ENCODE measurements at places on chromosomes 11 and 22. TPM values are rescaled to one million over a fixed set of nuclear protein-coding genes. Genes with fewer than 3 reads are reported as not detected.

- DNase-seq = no peak
- no peak overlapping the region for H3K4me3 ChIP-seq
These were observed 30.7 kb upstream of the MUC5AC start for GRCh38 chr11:1126935-1127663.

DNA sequence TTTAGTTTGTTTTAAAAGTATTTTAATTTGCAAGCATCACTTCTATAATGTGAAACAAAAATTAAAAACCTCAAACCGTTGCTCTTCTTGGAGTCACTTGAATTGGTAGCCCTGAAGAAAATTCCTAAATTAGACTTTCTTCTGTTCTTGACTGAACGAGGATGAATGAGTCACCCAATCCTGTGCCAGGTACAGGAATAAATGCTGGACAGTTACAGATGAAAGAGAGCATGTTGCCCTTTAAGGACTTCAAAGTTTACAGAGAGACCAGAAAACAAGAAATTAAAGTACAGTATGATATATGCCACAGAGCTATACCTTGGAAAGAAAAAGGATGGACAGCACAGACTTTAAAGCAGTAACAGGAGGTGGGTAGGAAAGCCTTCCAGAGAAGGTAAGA, 41.3 kb upstream of the CXCR5 start:
- no peak overlapping the region for H3K27ac ChIP-seq
- no peaks in the 10 kb centered on the region for H3K4me1 ChIP-seq
- DNase-seq = no peak
- no peaks in the 10 kb centered on the region for H3K36me3 ChIP-seq
- H3K4me3 ChIP-seq = no peak overlapping the region

DNA sequence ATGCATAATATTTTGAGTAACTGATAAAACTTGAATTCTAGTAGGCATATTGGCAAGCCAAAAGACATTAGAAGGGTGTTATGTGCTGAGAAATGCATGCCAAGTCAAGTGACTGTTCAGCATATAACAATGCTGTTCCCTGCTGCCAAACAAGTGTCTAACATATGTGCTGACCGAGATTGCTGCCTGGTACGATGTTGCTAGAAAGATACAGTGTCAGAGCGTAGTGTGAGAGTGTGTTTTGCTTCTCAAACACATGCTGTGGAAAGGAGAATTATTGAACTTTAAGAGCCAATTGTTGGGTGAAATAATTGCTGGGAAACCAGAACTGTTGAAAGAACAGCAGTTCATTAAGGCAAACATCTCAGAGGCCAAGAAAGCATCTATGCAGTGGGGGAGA, 71.3 kb upstream of the GRIA4 start:
- no peaks in the 10 kb centered on the region for H3K27me3 ChIP-seq
- H3K4me1 ChIP-seq = no peaks in the 10 kb centered on the region
- H3K27ac ChIP-seq = no peak overlapping the region
- DNase-seq = no peak
- no peaks in the 10 kb centered on the region for H3K36me3 ChIP-seq
- H3K4me3 ChIP-seq = no peak overlapping the region

DNA sequence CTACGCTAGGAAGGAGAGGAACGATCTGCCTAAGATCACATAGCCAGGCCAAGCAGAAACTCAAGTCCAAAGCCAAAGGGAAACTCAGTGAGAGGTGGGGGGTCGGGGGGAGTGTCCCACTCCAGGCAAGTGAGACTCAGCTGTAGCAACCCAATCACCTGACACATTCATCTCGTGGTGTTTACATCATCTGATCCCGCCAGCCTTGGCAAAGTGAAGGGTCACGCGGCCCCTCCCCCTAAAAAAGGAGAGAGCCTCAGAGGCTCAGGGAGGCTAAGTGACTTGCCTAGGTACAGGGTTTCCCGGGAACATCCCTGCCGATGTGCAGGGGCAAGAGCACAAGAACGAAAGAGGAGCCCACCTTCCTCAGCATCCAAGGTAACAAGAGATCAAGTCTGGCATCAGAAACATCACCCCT, 21.5 kb downstream of the MYH9 start:
- H3K27ac ChIP-seq = peak overlapping the region; percentile 96
- no peak for DNase-seq
- H3K4me1 ChIP-seq = peaks cover 74% of the 10 kb centered on the region
- no peak overlapping the region for H3K4me3 ChIP-seq
- H3K27me3 ChIP-seq = no peaks in the 10 kb centered on the region

DNA sequence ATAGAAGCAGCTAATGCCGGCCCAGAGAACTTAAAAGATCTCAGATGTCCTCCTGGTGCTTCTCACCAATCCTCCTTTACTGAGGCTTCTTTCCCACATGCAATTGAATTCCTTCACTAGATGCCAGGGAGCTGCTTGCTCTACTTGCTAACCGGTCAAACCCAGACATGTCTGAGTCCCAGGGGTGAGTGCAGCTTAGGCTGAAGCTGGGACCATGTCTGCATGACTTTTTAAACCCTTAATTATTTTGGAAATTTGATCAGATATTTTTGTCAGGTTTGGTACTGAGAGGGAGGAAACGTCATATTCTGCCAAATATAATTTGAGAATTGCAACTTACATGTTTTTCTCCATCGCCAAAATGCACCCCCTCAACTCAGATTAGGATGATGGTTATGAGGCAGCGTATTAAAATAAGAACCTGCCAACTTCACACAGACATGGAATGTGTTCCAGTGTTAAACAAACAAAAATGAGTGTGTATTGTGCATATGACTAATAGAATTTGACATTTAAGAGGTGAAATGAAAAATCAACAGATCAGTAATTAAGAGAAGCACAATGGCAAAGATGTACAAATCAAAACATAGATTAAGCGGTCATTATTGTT, 529.5 kb downstream of the ETS1 start:
- DNase-seq = no peak
- no peaks in the 10 kb centered on the region for H3K27me3 ChIP-seq
- no peak overlapping the region for H3K4me3 ChIP-seq
- H3K27ac ChIP-seq = no peak overlapping the region
- H3K36me3 ChIP-seq = no peaks in the 10 kb centered on the region
- H3K4me1 ChIP-seq = peaks cover 33% of the 10 kb centered on the region

DNA sequence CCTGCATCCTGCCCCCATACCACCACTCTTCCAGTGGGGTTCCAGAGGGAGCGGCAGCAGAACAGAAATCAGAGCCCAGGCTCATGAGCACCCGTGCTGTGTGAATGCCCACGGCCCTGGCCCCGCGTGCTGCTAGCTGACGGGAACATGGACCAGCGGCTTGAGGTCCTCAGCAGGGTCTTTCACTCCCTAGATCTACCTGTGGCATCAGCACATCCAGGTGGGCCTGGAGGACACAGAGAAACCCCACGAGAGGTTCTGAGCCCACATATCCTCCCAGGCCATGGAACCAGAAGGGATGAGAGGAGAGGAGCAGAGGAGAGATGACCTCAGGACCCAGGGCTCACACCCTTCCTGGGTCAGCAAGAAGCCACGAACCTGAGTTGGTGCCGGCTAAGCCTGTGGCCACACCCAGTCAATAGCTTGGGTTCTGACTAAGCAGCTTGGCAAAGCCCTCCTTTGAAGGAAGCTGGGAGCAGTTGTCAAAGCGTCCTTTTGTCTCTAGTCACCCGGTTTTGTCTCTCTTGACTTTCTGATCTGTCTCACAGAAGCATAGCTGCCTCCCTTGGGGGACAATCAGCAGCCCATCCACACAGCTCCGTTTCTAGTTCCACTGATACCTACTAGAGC, 89.3 kb upstream of the LMO1 start:
- H3K27me3 ChIP-seq = no peaks in the 10 kb centered on the region
- H3K4me1 ChIP-seq = no peaks in the 10 kb centered on the region
- H3K36me3 ChIP-seq = no peaks in the 10 kb centered on the region
- no peak overlapping the region for H3K27ac ChIP-seq
- no peak for DNase-seq
- no peak overlapping the region for H3K4me3 ChIP-seq

DNA sequence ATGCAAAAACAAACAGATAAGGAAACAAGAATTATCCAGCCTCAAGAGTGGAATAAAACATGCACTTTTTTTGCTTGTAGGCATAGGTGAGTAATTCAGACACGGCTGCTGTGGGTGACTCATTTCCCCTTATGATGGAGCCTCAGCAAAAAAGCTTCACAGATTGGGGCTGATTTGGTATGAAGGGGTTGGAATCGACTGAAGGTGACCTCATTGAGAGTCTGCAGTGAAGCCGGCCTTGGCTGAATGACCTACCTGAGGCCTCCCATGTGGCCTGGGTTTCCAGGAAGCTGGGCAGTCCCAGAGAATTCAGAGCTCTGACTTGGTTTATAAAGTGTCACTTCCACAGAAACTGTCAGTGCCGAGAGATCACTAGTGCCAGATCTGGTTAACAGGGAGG, 34.2 kb upstream of the VPREB1 start:
- H3K27me3 ChIP-seq = no peaks in the 10 kb centered on the region
- peaks cover 4% of the 10 kb centered on the region for H3K4me1 ChIP-seq
- peak overlapping the region; percentile 3 for H3K27ac ChIP-seq

- H3K27ac ChIP-seq = no peak overlapping the region
- H3K4me3 ChIP-seq = no peak overlapping the region
- H3K27me3 ChIP-seq = no peaks in the 10 kb centered on the region
- no peak for DNase-seq
These were observed 130.3 kb upstream of the TBCEL start for GRCh38 chr11:120893440-120894201.

DNA sequence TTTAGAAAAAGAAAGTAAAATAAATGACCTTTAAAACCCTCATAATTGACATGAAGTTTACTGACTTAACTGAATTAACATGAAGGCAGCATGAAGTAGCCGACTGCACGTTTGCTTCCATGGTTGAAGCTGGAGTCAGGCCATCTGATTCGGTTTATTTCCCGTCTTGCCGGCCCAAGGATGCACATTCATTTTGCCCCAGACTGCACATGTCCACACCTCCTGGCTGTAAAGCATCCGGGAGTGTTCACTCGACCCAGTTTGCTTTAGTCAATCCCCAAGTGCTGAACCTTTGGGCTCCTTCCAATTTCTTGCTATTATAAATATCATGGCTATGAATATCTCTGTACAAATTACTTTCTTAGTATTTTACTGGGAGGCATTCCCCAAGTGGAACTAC, 17.7 kb upstream of the TUB start:
- no peak for DNase-seq
- H3K4me1 ChIP-seq = no peaks in the 10 kb centered on the region
- no peaks in the 10 kb centered on the region for H3K36me3 ChIP-seq

DNA sequence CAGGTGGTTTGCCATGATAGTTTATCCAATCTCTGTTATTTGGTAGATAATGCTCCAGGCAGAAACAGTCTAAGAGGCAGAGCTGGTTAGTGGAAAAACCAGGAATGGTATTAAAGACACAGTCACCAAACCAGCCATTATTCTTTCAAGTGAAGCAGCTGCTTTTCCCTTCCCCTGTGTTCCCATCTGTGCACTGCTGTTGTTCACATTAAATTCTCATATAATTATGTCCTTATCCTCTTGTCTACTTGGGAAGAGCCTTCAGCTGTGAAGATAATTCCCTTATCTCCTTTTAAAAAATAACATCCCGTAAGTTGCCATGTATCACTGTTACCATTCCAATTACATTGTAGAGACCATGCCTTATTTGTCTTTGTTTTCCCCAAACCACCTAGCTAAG, 5.2 kb upstream of the TBCEL start:
- H3K27ac ChIP-seq = no peak overlapping the region
- H3K36me3 ChIP-seq = no peaks in the 10 kb centered on the region
- no peaks in the 10 kb centered on the region for H3K27me3 ChIP-seq
- H3K4me1 ChIP-seq = no peaks in the 10 kb centered on the region

- DNase-seq = no peak
- no peak overlapping the region for H3K27ac ChIP-seq
- no peaks in the 10 kb centered on the region for H3K4me1 ChIP-seq
- no peaks in the 10 kb centered on the region for H3K27me3 ChIP-seq
- no peaks in the 10 kb centered on the region for H3K36me3 ChIP-seq
These were observed 303.4 kb downstream of the SHANK2 start for GRCh38 chr11:70948855-70949531.

DNA sequence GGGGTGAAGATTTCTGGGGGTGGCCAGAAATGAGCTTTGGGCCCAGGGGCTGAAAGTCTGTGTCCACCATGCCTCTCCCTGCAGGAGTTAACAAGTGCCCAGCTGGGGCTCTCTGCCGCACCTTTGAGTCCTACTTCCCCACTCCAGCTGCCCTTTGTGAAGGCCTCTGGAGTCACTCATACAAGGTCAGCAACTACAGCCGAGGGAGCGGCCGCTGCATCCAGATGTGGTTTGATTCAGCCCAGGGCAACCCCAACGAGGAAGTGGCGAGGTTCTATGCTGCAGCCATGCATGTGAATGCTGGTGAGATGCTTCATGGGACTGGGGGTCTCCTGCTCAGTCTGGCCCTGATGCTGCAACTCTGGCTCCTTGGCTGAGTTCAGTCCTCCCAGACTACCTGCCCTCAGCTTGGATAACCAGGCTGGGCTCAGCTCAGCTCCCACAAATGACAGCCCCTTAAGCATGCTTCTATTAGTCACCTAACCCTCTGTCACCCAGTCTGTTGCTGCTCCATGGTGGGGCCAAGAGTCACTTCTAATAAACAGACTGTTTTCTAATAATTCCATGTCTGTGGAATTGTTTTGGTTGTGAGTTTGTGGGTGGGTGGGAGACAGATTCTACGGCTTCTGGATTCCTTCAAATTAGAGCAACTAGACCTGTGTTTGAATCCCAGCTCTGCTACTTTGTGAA, 3.0 kb upstream of the INPPL1 start:
- H3K4me3 ChIP-seq = no peak overlapping the region
- H3K36me3 ChIP-seq = no peaks in the 10 kb centered on the region
- H3K4me1 ChIP-seq = peaks cover 5% of the 10 kb centered on the region
- H3K27ac ChIP-seq = no peak overlapping the region
- DNase-seq = no peak
- H3K27me3 ChIP-seq = peaks cover 17% of the 10 kb centered on the region

DNA sequence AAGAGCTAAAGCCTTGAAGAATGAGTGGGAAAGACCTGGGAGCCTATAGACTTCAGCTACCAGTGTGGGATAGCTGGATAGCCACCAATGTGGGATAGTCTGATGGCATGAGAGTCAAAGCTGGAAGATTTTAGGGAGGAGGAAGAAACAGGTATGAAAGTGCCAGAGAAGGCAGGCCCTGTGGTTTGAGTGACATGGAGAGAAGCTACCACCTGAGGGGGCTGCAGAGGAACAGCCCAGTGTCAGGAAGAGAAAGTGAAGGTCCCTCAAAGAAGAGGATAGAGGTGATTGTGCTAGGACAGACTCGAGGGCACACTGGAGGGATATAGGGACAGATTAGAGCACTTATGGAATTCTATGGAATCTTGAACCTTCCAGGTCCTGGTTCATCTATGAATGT, 23.1 kb upstream of the PAX6 start:
- no peaks in the 10 kb centered on the region for H3K4me1 ChIP-seq
- H3K4me3 ChIP-seq = no peak overlapping the region
- no peak overlapping the region for H3K27ac ChIP-seq
- peaks cover 14% of the 10 kb centered on the region for H3K27me3 ChIP-seq

C11orf65 gene
- total RNA-seq = 0.41 TPM

TMPRSS13 gene
- 2.1 TPM for total RNA-seq

JOSD1 gene
- total RNA-seq = 164 TPM

RFPL1 gene
- total RNA-seq = not detected

HIKESHI gene
- 32.1 TPM for total RNA-seq

GSTT4 gene
- total RNA-seq = not detected

ASPHD2 gene
- total RNA-seq = 1.9 TPM
